NCI-H226 (cell line): ENCODE measurements at places on chromosomes 6 and 20.

DNA sequence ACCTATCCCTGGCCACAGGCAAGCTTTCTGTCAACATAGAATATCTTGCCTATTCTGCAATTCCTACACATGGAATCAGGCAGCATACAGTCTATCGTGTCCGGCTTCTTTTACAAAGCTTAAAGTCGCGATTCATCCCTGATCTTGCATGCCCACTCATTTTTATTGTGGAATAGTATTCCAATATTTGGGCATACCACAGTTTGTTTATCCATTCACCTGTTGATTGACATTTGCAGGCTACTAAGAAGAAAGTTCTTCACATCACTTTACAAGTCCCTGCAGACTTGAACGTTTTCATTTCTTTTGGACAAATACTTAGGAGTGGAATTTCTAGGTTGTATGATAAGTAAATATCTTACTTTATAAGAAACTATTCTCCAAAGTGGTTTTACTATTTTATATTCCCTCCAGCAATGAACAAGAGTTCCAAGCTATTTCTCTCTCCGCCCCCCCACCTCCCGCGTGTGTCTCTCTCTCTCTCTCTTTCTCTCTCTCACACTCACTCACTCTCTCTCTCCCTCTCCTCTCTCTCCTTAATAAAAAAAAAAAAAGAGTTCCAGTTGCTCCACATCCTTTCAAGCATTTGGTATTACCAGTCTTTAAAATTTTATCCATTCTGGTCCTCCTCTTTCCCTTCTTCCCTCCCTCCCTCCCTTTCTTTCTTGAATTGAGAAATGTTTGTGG is 1.1 kb upstream of the PLCB1 start:
- no peak for DNase-seq

- DNase-seq: peak; percentile 76
These were observed 456.4 kb downstream of the COL12A1 start for GRCh38 chr6:74749211-74750147.

GRCh38 chr6:33248643-33248931 is 23.1 kb downstream of the VPS52 start:
- no peak for DNase-seq

GRCh38 chr6:18436341-18436740 is 49.2 kb downstream of the RNF144B start:
- no peak for DNase-seq

GRCh38 chr6:65627015-65627414 is 80.0 kb downstream of the EYS start:
- no peak for DNase-seq

GRCh38 chr6:167450626-167451025 is 125.7 kb downstream of the TTLL2 start:
- DNase-seq: no peak

DNA sequence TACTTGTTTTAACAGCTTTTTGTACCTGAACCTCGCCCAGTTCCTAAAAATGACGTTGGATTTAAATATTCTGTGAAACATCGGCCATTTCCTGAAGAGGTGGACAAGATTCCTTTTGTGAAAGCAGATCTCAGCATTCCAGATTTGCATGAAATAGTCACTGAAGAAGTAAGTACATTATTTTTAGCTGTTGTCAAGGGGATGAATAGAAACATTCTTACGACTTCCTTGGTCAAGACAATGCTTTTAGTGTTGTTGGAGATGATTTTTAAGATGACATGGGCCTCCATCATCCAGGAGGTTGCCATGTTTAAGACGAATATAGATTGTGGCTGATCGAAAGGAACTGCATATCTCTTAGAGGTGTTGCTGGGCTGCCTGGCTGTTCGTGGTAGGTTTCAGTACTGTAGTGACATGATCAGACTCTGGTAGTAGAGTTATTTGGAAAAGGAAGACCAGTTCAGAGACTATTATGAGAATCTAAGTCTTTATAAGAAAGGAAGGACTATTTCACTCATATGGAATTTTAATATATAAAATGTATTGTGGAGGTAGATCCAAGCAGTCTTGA is 29.9 kb upstream of the ADIG start:
- no peak for DNase-seq

GRCh38 chr6:20965276-20965675 is 431.0 kb downstream of the CDKAL1 start:
- no peak for DNase-seq

DNA sequence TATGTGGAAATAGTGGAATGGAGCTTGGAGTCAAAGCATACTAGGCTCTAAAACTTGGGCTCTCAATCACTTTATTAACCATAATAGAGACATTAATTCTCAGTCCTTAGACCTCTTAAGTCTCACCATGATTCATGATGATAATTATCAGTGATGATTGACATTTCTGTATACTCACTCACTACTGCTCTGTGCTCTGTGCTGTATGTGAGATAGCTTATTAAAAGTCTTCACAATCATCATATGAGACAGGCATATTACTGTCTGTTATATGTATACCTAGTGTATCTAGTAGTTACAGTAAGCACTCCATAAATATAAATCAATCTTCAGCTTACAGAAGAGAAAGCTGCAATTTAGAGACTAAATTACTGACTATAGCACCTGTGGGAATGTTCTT is 236.0 kb upstream of the JAG1 start:
- no peak for DNase-seq

- no peak for DNase-seq
These were observed 174.1 kb downstream of the COL21A1 start for GRCh38 chr6:56073315-56073714.

- DNase-seq: no peak
These were observed 18.6 kb upstream of the HBS1L start for GRCh38 chr6:135073217-135073616.

- DNase-seq: no peak
These were observed 28.5 kb downstream of the BCL2L1 start for GRCh38 chr20:31693987-31694661.

- DNase-seq: peak; percentile 95
These were observed 33.3 kb upstream of the CITED2 start for GRCh38 chr6:139407718-139408222.

GRCh38 chr20:5080384-5080877 is 39.3 kb downstream of the PCNA start:
- DNase-seq: peak; percentile 10

DNA sequence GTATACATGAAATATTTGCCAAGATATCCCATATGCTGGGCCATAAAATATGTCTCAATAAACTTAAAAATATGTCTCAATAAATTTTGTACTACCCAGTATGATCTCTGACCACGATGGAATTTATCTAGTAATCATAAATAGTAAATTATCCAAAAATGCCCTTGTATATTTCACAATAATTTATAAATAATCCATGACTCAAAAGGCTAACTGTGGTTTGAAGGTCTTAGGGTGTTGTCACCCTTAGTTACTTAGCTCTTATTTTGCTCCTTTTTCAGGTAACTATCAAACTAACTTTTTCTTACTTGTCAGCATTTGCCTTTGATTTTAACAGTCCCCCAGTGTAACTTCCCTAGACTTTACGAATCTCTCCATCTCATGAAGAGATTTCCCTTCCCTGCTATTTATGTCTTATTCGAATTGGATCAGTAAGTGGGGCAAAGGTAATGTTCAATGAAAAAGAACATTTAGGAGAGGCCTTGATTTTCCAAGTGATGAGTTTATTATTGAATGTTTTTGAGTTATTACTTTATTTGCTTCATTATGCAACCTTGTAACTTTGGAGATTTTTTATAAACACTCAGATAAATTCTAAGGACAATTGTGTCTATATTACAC is 109.0 kb upstream of the THBS2 start:
- DNase-seq: no peak

GRCh38 chr6:166335378-166336302 is 6.7 kb downstream of the SFT2D1 start:
- no peak for DNase-seq

GRCh38 chr20:37407019-37407566 is 61.2 kb downstream of the SRC start:
- DNase-seq: no peak

GRCh38 chr6:138638604-138639003 is 135.0 kb upstream of the CCDC28A start:
- no peak for DNase-seq

- no peak for DNase-seq
These were observed 37.4 kb downstream of the GCNT2 start for GRCh38 chr6:10558565-10558964.

- no peak for DNase-seq
These were observed 6.2 kb upstream of the SLC4A11 start for GRCh38 chr20:3245156-3245555.

GRCh38 chr20:19382386-19383340 is 170.2 kb downstream of the SLC24A3 start:
- no peak for DNase-seq

GRCh38 chr6:104449918-104450317 is 409.8 kb downstream of the HACE1 start:
- no peak for DNase-seq

DNA sequence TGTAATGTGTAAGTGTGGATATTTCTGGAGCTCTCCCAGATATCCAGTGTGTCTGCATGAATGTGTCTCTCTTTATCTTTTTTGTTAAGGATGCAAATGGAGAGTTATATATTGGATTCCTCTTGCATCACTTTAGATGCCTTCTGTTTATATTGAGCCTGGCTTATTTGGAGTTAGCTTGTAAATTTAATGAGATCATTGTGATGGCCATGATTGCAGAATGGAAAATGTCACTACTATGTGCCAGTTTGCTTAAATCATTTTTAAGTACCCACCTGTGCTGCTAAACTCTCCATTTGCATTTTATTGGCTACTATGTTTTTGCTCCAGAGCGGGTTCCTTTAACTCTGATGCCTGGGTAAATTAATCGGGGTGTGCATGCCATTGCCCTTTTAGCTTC is 334.8 kb downstream of the UTRN start:
- peak; percentile 4 for DNase-seq

GRCh38 chr6:163709693-163710092 is 295.2 kb downstream of the QKI start:
- no peak for DNase-seq

GRCh38 chr6:146855889-146856288 is 257.1 kb downstream of the ADGB start:
- no peak for DNase-seq

DNA sequence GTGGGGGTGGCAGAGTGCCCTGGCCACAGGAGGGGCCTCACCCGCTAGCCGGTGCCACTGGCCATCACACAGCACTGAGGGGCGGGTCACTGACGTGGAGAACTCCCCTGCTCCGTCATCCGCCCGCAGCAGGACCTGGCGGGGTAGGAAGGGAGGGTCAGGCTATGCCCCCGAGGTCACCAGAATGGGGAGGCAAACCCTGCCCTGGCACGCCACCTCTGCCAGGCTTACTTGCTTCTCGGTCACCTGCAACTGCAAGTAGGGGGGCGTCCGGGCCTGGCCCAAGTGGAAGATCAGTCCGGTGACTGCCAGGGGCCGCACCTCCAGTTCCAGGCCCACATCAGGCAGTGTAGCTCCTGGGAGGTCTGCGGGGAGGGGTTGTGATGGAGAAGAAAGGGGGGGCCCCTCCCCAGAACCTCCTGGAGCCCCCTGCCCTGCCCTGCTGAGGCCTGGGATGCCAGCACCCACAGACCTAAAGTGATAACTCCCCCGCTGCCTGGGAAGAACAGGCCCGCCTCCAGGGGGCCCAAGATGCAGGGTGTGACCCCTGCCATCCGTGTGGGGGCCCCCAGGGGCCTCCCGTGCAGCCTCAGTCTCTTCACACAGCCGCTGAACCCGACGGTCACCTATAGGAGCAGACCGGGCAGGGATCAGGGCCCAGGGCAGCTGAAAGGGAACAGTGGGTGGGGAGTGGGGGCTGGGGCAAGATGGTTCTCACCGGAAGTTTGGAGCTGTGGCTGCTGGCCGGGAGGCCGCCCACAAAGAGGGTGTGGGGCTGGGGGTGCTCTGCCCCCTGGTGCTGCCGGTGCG is 7.4 kb downstream of the ADRM1 start:
- no peak for DNase-seq

GRCh38 chr20:60170116-60170515 is 211.9 kb downstream of the CDH26 start:
- DNase-seq: no peak

DNA sequence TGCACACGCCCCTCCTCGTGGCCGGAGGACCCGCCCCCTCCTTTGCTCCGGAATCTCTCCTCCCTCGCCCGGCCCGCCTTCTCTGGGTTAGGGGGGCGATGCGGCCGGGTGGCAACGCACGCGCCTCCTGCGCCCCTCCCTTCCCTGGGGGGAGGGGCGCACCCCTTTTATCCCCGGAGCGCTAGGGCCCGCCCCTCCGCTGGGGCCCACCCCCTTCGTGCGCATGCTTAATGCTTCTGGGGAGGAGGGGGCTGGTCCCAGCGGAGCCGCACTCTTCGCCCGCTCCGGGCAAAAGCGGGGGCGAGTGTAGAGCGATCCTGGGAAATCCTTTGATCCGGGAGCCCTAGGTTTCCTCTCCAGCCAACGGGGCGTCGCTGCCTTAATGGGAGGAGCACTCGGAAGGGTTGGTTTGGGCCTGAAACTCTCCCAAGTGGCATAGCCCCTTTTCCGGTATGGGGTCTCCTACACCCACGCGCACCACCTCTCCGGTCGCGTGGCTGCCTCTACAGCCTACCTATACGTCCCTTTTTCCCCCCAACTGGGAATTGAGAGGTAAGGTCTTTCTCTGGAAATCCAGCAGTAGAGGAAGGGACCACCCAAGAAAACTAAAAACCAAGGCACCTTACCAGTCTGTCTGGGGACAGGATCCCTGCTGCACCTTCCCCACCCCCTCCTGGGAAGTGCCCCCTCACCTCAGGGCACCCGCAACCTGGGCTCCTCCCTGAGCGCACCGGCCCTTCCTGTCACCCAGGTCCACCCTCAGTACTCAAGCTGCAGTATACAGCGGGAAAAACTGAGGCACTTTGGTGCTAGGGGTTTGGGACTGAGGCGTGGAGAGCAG is 2.1 kb downstream of the SOX12 start:
- DNase-seq: peak; percentile 71

GRCh38 chr6:129490521-129491255 is 219.3 kb downstream of the ARHGAP18 start:
- DNase-seq: peak; percentile 85

GRCh38 chr6:95352064-95352795 is 225.1 kb upstream of the MANEA start:
- no peak for DNase-seq

DNA sequence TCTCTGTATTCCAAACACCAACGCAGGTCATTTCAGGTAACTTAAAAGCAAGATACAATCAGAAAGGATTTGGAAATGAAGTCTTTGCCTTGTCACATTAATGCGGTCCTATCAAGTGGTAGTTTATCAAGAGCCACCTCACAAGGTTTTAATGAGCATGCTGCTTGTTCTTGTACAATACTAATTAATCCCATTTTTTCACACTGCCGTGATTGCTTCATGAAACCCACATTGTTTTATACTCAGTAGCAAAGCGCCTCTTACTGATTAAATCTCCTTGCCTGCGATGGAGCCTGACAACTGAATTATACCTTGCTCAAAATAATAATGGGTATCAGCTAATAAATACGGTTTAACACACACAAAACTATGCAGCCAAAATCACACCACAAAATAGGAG is 234.1 kb upstream of the TSHZ2 start:
- DNase-seq: no peak
